ENCODE measurements at places on chromosomes 7 and 10. TPM values are rescaled to one million over a fixed set of nuclear protein-coding genes. Genes with fewer than 3 reads are reported as not detected.

GRCh38 chr7:112510001-112510742 is 29.4 kb downstream of the LSMEM1 start:
- no peak for DNase-seq

DNA sequence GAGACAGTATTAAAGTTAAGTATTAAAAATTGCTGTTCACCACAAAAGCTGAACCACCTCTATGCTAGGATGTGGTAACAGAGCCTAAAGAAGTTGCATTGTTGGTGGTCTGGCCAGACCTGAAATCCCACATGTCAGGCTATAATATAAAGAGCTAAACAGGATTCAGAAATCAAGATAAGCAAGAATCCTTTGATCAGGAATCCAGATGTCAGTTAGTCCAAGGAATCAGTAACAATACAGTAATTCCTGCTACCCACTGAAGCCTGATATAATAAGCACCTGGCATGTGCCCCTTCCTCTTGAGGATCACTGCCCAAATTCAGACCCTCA is 48.9 kb downstream of the ZNF277 start:
- DNase-seq = no peak

The RPP30 gene
- 81.3 TPM for total RNA-seq

The TMEM60 gene
- total RNA-seq = 33.5 TPM

The NEUROG3 gene
- not detected for total RNA-seq

The CCL24 gene
- total RNA-seq = not detected

The SPDYE5 gene
- total RNA-seq = not detected

Data from NCI-H460 (cell line).